ENCODE measurements at places on chromosomes 16 and 17.

DNA sequence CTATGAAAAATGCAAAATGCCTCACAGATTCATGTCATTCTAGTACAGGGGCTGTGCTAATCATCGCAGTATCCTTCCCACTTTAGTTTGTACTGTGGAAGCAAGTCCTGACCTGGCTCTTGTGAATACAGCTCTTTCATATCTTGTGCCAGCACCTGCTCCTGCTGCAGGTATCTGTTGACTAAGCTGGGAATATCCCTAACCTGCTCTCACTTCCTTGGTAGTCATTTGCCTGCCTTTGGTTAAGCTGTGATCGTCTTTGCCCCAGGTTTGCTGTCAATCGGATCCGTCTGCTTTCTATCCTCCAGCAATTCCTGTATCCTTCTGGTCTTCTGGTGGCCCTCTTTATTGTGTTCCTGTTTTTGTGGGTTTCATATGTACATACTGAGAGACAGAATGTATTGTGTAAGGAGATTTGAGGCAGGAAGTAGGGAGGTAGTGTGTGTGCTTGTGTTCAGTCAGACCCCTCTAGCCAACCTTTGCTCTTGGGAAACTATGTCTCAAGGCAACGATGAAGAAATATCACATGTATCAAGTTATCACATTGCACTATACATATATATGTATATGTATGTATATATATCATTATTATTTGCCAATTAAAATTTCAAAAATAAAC lies 7.7 kb upstream of the GINS3 start:
- DNase-seq = no peak

DNA sequence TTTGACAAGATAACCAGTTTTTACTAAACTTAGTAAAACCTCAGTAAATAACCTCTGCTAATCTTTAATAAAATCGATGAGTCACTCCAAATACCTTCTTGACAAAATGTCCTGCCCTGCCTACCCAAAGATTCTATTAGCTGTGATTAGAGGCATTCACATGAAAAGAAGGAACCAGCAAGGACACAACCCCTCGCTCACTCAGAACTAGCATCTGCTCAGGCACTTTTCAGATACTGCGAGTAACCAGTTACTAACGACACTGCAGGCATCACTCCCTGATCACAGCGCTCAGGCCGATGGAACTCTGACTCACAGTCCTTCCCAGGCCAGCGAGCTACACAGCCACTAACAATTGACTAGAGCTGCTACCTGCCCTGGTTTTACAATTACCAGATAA lies 24.3 kb downstream of the PELP1 start:
- no peak for DNase-seq

DNA sequence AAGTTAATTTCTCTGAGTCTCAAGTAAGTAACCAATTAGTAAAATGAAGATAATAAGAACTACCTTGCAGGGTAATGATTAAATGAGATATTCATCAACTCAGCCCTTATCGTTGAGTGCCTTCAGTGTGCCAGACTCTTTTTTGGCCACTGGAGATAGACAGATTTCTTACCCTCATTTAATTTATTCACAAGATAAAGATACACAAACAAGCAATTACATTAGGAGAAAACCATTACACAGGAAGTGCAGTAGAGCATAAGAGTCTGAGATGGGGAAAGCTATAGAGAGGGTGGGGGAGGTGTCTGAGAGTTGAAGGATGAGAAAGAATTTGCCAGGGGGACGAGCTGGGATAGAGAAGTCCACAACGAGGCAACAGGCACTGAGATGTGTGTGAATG lies 72.5 kb upstream of the BCAR1 start:
- DNase-seq = no peak

DNA sequence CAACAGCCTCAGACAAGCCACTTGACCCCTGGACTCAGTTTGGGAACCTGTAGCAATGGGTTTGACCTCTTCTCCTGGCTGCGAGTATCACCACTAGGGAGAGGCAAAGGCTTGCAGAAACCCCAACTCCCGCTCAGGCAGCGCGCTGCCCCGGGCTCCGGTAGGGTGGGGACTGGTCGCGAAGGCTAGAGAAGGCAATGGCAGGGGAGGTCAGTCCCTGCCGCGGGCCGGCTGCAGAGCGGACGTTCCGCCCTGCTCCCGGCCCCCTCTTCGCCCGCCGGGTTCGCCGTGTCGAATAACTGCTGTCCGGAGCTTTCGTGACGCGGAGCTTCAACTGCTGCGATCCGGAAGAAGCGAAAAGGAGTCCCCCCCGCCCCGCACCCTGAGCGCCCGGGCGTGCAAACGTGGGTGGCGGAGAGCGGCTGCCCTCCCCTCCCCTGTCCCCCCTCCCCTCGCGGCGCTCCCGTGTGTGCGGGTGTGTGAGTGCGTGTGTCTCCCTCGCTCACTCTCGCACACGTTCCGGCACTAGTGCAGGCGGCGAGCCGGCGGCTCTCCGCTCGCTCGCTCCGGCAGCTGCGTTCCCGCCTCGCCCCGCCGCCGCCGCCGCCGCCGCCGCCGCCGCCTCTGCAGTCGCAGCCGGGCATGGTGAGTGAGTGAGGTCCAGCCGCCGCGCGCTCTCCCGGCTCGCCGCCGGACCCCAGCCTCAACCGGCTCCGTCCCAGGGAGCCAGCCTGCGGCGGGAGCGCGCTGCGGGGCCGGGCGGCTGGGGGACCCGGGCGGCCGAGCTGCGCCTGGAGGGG lies 772 bp upstream of the SHISA6 start:
- no peak for DNase-seq

DNA sequence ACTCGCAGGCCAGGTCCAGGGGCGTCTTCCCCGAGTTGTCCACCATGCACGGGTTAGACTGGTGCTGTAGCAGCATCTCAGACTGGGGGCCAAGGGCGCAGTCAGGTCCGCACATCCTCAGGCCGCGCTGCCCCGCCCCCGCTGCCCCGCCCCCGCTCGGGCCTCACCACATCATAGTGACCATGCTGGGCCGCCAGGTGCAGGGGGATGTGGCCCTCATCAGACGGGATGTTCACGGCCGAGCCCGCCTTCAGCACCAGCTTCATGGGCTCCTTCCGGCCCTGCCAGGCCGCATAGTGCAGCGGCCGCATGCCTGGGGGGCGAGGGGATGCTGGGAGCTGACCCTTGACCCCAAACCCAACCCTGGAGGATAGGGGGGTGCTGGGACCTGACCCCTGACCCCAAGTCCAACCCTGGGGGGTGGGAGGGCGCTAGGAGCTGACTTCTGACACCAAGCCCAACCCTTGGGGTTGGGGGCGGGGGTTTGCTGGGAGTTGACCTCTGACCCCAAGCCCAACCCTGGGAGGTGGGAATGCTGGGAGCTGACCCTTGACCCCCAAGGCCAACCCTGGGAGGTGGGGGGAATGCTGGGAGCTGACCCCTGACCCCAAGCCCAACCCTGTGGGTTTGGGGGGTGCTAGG lies 7.0 kb downstream of the CASKIN1 start:
- no peak for DNase-seq

DNA sequence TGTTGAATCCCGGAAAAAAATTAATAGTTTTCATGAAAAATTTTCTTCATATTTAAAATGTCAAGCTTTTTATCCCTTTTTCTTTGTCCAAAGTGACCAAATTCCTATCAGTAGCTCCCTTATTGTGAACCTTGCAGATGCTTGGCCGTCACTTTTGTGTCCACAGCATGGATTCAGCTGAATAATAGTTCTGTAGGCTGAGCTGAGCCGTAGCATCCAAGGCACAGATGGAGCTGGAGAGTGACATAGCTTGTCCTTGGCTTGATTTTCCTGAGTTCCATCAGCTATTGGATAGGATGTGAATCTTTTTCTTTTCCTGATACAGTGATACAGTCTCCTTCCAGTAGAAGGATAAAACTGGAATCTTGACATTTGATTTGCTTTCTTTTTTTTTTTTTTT lies 3.6 kb downstream of the NUP85 start:
- DNase-seq = no peak

- no peak for DNase-seq
Measured at GRCh38 chr17:42378959-42379594, 9.2 kb downstream of the STAT3 start.

GRCh38 chr17:73838815-73839214 lies 194.6 kb upstream of the SDK2 start:
- DNase-seq = no peak

- DNase-seq = peak; percentile 45
Measured at GRCh38 chr17:12180644-12181261, 160.1 kb downstream of the MAP2K4 start.

DNA sequence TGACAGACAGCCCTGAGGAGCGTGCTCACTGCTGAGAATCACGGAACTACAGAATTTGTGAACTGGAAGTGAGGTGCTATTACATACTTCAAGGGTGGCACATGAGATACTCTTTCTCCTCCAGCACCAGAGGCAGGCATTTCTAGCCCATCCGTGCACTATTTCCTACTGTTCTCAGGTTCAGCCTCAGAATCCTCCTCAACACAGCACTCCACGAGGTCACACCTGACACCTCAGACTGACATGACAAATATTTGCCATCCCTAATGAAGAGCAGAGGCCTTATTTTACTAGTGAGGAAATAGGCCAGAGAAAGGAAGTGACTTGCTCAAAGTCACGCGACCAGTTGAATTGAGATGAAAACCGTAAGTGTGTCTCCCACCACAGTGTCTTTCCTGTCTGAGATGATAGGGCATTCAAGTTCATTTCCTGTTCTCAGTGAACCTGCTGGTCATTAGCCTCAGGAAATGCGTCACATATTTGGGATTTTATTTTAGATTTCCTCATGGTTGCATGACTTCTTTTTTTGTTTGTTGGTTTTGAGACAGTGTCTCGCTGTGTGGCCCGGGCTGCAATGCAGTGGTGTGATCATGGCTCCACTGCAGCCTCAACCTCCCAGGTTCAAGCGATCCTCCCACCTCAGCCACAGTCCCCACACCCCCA lies 23.6 kb downstream of the SEZ6 start:
- peak; percentile 62 for DNase-seq

DNA sequence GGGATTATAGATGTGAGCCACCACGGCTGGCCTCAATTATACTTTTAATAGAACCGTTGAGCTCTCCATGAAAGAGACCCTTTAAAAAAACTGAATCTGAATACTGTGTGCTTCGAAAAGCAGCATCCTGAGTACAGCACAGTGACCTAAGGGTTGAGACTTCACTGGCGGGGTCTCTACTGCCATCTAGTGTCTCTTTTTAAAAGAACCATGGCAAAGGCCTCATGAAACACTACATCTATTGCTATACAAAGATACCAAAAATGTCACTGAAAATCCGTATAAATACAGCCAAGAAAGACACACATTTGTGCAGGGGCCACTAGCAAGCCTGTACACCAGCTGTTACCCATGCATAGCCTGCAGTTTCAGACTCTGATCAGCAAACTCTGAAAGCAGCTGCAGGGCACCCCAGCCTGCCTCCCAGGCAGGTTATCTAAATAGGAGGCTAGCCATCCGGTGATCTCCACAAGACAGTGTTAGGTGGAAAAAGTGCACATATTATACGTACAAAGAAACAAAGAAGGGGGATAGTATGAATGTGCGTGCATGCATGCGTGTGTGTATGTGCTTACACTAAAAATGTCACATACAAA lies 35.3 kb downstream of the NPLOC4 start:
- DNase-seq = peak; percentile 77

DNA sequence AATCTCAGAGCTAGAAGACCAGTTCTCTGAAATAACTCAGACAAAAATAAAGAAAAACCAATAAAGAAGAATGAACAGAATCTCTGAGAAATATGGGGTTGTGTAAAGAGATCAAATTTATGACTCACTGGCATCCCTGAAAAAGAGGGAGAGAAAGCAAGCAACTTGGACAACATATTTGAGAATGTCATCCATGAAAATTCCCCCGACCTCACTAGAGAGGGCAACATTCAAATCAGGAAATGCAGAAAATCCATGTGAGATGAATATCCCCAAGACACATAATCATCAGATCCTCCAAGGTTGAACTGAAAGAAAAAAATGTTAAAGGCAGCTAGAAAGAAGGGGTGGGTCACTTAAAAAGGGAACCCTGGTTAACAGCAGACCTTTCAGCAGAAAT lies 32.1 kb downstream of the TANC2 start:
- no peak for DNase-seq

GRCh38 chr17:49741692-49742076 lies 22.2 kb downstream of the FAM117A start:
- no peak for DNase-seq

- no peak for DNase-seq
Measured at GRCh38 chr17:49260817-49261291, 30.3 kb upstream of the PHOSPHO1 start.

DNA sequence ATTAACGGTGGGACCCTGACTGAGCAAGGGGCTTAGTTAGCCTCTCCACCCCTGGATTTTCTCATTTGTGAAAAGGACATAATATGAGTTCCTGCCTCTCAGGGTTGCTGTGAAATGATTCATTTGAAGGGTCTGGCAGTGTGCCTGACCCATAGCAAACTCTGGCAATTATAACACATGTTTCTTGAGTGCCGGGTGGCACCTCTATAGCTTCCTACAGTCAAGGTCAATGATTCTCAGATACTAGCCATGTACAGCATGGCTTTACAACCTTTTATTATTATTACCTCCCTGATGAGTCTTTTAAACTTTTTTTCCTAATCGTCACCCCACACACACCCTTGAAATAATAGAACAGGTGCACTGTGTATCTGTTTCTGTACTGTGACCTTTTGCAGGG lies 42.1 kb downstream of the TMEM114 start:
- no peak for DNase-seq

GRCh38 chr16:51402785-51403184 lies 251.7 kb upstream of the SALL1 start:
- no peak for DNase-seq

- DNase-seq = no peak
Measured at GRCh38 chr17:45225051-45225700, 3.5 kb downstream of the FMNL1 start.

GRCh38 chr16:27679899-27680298 lies 130.0 kb downstream of the KATNIP start:
- DNase-seq = no peak

GRCh38 chr16:48546774-48547173 lies 63.2 kb downstream of the N4BP1 start:
- DNase-seq = no peak

DNA sequence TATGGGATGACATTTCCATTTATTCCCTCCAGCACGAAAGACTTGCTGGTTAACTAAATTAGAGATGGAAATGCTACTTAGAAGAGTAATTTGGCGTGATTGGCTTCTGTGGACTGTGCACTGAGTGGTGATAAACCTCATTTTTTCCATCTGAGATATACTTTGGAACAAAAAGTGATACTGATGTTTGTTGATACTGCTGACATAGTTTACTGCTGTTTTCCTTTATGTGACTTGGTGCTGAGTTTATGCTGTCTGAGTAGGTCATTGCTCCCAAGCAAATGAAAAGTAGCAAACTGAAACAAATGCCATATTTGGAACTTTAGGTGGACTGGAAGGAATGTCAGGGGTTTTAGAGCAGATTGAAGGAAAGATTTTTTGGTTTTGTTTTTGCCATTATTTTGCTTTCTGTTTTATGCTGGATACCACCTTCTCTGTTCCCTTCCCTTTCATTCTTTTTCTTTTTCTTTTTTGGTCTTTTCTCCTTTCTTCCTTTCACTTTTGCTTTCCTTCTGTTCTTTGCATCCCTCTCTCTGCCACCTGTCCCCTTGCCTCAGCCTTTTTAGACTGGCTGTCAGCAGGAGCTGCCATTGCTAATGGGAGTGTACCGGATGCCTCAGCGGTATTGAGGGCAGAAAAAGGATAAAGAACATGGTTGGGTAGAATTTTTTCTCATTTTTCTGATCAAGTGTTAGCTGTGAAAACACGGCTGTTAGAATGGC lies 41.8 kb downstream of the NUP93 start:
- no peak for DNase-seq

- no peak for DNase-seq
Measured at GRCh38 chr16:75099738-75100602, 16.6 kb downstream of the LDHD start.

GRCh38 chr17:43314611-43315011 lies 80.8 kb upstream of the RNU2-1 start:
- no peak for DNase-seq

GRCh38 chr17:44000141-44000860 lies 4.1 kb upstream of the NAGS start:
- no peak for DNase-seq

All from GM10248 (cell line).